Activated T-helper 1 cell treated with anti-CD3 and anti-CD28 coated beads, Interleukin-2, amount 50 U/mL, for 16 hours (primary cell): ENCODE measurements at places on chromosomes 1 and 21.

GRCh38 chr1:15116966-15117365, 36.6 kb upstream of the TMEM51 start:
- DNase-seq: no peak

- no peak for DNase-seq
Observed at GRCh38 chr21:42545745-42546144, 32.1 kb downstream of the SLC37A1 start.

DNA sequence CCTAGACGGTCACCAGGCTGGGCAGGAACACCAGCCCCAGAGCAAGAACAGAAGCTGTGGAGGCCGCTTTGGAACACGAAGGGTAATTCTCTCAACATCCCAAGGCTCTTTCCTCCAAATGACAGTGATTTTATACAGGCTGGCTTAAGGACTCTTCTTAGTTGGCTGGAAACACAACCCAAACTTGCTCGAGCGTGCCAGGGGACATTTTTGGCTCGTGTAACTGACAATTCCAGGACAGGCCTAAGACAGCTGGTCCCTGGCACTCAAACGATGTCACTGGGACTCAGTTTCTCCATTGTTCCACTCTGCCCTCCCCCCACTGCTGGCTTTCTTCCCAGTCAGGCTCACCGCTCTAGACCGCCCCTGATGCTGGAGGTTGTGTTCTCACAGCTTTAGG, 164.7 kb downstream of the NPHP4 start:
- no peak for DNase-seq

DNA sequence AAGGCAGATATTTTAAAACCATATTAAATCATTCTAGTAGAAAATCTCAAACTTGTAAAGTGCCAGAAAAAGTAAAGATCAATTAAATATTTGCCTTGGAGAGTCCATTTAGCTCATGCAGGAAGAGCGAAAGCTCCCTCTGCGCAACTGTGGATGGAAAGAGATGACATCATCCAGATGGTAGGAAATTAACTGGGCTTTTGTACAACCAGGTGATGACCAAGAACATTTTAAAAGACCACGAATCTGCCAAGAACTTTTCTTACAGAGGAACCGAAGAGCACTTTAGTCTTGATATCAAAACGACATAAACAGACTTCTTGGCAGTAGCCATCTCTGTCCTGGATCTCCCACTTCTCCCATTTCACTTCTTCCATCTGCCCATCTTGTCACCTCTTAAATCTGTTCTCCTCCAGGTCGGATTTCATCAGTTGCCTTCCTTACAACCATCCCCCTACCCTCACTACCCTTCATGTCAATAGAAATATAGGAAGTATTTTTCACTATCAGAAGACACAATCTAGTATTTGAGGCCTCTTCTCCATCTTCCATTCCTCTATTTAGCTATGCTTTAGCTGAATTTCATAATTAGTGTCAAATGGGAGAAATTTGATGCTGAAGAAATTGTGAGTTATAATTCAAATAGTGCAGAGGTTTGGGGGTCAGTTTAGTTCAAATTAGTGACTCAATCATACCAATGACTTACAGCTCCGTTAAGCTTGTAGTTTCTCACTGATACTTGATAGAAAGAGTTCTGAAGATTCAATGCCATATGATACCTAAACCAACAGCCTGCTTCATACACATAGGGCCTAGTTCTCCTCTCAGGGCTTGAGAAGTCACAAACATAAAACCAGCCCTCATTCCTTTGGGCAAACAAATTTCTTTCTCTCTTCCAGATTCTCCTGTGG, 22.0 kb upstream of the DNASE2B start:
- DNase-seq: no peak

GRCh38 chr1:93317207-93317606, 28.5 kb upstream of the DR1 start:
- no peak for DNase-seq
